ENCODE measurements at places on chromosomes 5 and 9.

DNA sequence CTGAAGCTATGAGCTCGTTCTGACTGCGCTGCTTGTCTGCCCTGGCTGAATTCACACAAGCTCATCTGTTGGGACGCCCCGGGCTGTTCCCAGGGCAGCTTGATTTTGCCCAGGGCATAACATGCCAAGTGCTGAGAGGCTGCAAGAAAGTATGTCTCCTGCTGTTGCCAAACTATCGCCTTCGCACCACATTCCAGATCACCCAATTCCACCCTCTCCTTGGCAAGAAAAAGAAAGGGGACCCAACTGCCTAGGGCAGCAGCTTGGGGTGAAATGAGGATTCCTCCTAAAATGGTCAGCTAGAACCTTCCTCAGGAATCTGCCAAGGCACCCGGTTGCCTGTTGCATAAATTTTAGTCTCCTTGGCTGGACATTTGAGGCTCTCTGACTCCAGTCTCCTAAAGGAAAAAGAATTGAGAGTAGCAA, 21.2 kb downstream of the COL15A1 start:
- no peak overlapping the region for H3K4me3 ChIP-seq
- H3K27me3 ChIP-seq, result no peaks in the 10 kb centered on the region
- no peaks in the 10 kb centered on the region for H3K36me3 ChIP-seq
- no peak for DNase-seq

- no peak overlapping the region for H3K4me3 ChIP-seq
- no peaks in the 10 kb centered on the region for H3K36me3 ChIP-seq
- H3K27me3 ChIP-seq, result no peaks in the 10 kb centered on the region
- H3K4me1 ChIP-seq, result peaks cover 13% of the 10 kb centered on the region
- peak overlapping the region; percentile 85 for H3K27ac ChIP-seq
- no peak for DNase-seq
Observed at GRCh38 chr5:140568443-140569063, 3.9 kb downstream of the SLC35A4 start.

GRCh38 chr5:77267496-77267895, 57.0 kb downstream of the PDE8B start:
- no peak overlapping the region for H3K27ac ChIP-seq
- H3K4me3 ChIP-seq, result no peak overlapping the region
- no peaks in the 10 kb centered on the region for H3K4me1 ChIP-seq

GRCh38 chr5:150619359-150620230, 20.9 kb upstream of the SYNPO start:
- H3K4me1 ChIP-seq, result peaks cover 4% of the 10 kb centered on the region
- no peaks in the 10 kb centered on the region for H3K36me3 ChIP-seq
- no peak for DNase-seq
- peak overlapping the region; percentile 29 for H3K27ac ChIP-seq
- H3K4me3 ChIP-seq, result no peak overlapping the region

- H3K36me3 ChIP-seq, result no peaks in the 10 kb centered on the region
- no peaks in the 10 kb centered on the region for H3K27me3 ChIP-seq
- no peak for DNase-seq
- H3K4me3 ChIP-seq, result no peak overlapping the region
Observed at GRCh38 chr5:34062419-34062818, 19.4 kb upstream of the C1QTNF3 start.

- no peaks in the 10 kb centered on the region for H3K36me3 ChIP-seq
- no peak for DNase-seq
- no peaks in the 10 kb centered on the region for H3K4me1 ChIP-seq
- no peak overlapping the region for H3K27ac ChIP-seq
- H3K27me3 ChIP-seq, result no peaks in the 10 kb centered on the region
Observed at GRCh38 chr5:157917899-157918809, 59.2 kb upstream of the CLINT1 start.

- DNase-seq, result no peak
- no peaks in the 10 kb centered on the region for H3K36me3 ChIP-seq
- no peak overlapping the region for H3K27ac ChIP-seq
Observed at GRCh38 chr5:72407541-72407940, 87.4 kb downstream of the PTCD2 start.

Measured in breast epithelium (tissue), 4 donors.